ENCODE measurements at places on chromosomes 1 and 21. TPM values are rescaled to one million over a fixed set of nuclear protein-coding genes. Genes with fewer than 3 reads are reported as not detected.

GRCh38 chr1:244576259-244576892 lies 76.5 kb upstream of the DESI2 start:
- no peak for DNase-seq

DNA sequence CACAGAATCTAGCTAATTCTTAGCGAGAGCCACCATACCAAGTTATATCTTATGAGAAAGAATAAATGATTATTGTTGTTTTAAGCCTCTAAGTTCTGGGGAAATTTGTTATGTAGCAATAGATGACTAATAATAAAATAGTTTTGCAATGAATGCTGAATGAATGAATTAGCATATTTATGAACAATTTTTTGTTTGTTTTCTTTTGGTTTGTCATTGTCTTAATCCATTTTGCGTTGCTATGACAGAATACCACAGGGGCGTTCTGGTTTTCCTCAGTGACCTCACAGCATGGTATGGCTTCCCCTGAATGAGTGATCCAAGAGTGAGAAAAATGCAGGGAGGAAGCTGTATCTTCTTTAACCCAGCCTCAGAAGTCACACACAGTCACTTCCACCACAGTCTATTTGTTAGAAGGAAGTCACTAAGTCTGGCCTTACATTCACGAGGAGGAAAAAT lies 53.8 kb upstream of the HPDL start:
- no peak for DNase-seq

- peak; percentile 65 for DNase-seq
Measured at GRCh38 chr1:234608911-234609690, 877 bp downstream of the IRF2BP2 start.

- peak; percentile 48 for DNase-seq
Measured at GRCh38 chr1:66262208-66262963, 271.6 kb upstream of the SGIP1 start.

DNA sequence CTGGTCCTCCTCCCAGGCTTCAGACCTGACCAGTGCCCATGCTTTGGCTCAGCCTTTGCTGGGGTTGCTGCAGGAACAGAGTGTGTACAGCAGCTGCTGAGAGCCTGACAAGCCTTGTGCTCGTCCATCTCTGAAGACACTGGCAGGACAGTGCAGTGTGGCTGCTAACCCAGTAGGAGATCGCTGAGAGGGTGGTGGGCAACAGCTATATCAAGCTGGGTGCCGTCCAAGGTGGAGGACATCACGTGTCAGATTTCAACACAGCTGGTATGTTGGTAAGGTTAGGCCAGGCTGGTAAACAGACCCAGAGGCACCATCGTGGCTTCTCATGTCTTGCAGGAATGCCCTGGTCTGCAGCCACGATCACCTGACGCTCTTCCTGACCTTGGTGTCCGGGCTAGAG lies 17.9 kb upstream of the SLC25A34 start:
- DNase-seq, result peak; percentile 47

GRCh38 chr1:244304156-244304555 lies 147.6 kb downstream of the ADSS2 start:
- no peak for DNase-seq

DNA sequence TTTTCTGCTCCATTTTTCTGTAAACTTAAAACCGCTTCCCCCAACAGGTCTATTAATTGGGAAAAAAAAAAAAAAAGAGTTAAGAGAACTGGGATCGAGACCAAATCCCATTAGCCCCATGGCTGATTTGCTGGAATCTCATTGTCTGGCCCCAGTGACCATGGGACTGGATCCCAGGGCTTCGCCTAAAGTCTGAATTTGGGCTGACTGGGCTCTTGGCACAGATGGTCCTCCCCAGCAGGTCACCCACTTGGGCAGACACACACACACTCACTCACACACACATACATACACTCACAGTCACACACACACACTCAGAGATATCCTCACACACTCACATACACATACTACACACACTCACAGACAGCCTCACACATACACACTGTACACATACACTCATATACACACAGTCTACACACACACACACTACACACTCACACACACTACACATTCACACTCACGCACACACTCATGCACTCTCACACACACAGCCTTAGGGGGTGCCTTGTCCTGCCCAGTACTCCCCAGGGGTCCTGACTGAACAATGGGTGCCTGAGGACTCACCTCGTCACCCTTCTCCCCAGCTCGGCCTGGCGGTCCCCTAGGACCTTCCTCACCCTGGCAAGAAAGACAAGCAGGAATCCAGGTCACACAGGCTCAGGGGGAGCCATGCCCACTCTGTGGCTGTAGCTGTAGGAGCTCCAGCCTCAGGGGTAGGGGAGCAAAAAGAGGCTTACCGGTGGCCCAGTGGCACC lies 7.5 kb downstream of the COL9A2 start:
- no peak for DNase-seq

DNA sequence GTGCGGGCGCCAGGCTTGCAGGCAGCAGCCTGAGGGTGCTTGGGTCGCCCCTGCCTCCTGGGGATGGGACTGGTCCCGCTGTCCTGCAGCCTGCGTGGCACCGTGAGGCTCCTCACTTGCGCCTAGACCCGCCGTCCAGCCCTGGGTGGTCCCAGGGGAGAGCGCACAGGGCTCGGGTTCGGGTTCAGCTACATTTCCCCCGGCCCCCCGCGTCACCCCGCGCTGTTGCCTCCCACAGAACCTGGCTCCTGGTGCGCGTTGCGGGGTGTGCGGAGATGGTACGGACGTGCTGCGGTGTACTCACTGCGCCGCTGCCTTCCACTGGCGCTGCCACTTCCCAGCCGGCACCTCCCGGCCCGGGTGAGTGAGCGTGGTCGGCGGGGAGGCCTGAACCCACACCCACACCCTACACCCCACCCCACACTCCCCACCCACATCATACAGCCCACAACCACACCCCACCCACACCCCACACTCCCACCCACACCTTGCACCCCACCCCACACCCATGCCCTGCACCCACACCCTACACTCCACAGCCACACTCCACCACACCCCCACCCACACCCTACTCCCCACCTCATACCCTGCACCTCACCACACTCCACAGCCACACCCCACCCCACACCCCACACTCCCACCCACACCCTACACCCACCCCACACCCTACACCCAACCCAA lies 6.2 kb upstream of the PFKL start:
- DNase-seq, result peak; percentile 11

The RPRD2 gene
- total RNA-seq, result 30.2 TPM

DNA sequence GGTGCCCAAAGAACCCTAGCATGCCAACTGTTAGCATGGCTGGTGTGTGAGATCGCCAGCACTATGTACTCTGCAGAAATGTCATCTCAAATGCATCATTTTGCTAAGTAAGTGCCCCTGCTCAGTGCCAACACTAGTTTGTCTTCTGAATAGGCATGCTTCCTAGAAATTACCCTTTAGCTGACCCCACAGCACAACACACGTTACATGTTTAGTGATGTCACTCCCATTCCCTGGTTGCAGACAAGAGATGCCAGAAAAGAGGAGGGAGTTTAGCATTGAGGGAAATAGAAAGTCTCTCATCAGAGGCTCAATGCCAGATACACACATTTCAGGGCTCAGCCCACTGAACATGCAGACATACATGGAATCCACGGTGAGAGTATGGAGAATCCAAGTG lies 9.3 kb upstream of the ST6GALNAC3 start:
- no peak for DNase-seq

GRCh38 chr21:38039841-38040240 lies 123.6 kb upstream of the KCNJ6 start:
- DNase-seq, result no peak

GRCh38 chr1:4303303-4303702 lies 351.1 kb upstream of the AJAP1 start:
- no peak for DNase-seq

DNA sequence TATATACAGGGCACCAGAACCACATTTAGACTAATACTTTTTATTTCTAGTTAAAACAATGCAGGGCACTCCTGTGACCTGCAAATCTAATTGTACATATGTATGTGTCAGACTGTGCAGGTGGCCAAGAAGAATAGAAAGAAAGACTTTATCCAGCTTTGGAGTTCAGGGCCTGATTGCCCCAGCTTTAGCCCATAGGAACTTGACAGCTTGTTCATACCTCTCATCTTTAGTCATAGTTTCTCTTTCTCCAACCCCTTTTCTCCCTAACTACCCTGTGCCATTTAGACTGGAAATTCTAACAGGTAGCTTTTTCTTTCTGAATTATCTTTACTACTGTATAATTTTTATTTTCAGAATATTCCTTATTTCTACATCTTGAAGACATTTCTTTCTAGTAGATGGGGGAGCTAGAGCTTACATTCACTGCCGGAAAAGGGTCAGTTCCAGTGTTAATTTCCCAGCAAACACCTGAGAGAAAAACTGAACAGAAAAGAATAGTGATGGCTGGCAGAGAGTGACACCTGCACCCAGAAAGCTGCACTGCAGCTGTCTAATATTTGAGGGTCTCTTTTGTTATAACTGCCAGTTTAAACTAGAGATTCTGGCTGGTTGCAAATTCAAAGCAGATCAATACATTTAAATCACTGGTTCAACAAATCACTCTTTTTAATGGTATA lies 8.4 kb downstream of the YBX1 start:
- DNase-seq, result no peak

- no peak for DNase-seq
Measured at GRCh38 chr1:77401384-77401783, 119.6 kb downstream of the AK5 start.

- DNase-seq, result peak; percentile 83
Measured at GRCh38 chr1:93680420-93681100, 1.1 kb downstream of the BCAR3 start.

DNA sequence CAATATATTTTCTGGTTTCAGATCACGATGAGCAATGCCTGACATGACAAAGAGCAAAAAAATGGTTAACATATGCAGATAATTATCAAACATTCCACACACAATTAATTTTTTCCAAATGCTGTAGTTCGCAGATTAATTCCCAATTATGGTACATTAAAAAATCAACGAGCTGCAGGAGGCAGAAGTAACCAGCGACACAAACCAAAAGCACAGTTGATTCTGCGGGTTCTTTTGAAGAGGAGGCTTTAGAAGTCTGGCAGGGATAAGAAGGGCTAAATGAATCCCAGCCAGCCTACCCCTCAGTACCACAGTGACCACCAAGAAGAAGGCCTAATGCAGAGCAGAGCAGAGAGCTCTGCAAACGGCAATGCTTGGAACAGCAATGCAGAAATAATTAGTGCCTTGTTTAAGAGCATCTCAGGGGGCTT lies 17.0 kb upstream of the KNCN start:
- DNase-seq, result no peak

The RAB42 gene
- 0.73 TPM for total RNA-seq

The UQCRH gene
- total RNA-seq, result 400 TPM

The TLCD4 gene
- total RNA-seq, result 23.4 TPM

The AK5 gene
- total RNA-seq, result 0.30 TPM

- DNase-seq, result no peak
Measured at GRCh38 chr1:206573762-206574161, 38.5 kb downstream of the EIF2D start.

The FOXD3 gene
- 0.64 TPM for total RNA-seq

The SH3BGR gene
- total RNA-seq, result 167 TPM

The VANGL2 gene
- total RNA-seq, result 0.74 TPM

DNA sequence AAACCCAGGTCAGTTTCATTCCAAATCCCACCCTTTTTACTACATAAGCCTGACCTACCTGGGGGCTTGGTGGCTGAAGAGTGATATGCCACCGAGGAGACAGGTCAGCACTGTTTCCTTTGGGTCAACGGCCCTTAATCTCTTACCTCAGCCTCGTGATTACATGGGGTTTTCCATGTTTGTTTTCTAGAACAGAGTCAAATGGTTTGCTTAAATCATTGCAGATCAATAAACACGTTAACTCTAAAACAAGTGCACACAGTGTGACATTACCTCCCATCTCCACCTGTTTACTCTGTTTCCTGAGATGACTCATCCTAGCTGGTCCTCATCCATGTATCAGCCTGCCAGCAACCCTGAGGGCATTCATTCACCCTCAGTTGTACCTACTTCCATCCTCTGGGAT lies 40.8 kb upstream of the TP53BP2 start:
- no peak for DNase-seq

DNA sequence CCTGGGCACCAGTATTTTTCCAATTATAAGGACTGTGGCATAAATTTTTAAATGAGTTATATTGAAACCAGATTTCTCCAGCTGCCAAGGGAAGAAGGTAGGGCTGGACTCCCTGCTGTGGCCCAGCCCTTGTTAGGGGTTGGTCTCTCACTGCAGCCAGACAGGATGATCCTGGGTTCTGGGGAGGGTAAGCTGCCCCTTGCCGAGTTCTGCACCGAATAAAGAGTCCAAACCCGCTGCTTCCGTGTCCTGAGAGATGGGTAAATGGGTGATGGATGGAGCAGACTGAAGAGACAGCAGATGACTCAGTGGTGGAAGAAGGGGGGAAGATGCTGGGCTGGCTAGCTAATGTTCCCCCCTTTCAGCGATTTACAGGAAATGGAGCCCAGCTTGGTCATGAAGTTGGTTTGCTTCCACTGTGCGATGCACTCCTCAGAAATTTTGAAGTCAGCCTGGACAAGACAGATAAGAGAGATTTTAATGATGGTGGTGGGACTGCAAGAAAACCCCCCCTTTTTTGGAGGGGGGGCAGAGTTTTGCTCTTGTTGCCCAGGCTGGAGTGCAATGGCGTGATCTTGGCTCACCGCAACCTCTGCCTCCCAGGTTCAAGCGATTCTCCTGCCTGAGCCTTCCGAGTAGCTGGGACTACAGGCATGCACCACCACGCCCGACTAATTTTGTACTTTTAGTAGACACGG lies 41.4 kb downstream of the YARS1 start:
- DNase-seq, result peak; percentile 14

The NEK7 gene
- total RNA-seq, result 61.3 TPM

DNA sequence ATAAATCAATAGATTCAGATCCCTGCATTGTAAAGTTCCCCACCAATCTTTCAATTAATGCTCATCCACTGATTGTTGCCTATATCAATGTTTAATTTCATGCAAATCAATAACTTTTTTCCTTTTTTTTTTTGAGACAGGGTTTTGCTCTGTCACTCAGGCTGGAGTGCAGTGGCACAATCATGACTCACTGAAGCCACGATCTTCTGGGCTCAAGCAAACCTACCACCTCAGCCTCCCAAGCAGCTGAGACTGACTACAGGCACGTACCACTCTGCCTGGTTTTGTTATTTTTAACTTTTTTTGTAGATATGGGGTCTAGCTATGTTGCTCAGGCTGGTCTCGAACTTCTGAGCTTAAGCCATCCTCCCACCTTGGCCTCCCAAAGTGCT lies 25.7 kb downstream of the DIO1 start:
- DNase-seq, result no peak

DNA sequence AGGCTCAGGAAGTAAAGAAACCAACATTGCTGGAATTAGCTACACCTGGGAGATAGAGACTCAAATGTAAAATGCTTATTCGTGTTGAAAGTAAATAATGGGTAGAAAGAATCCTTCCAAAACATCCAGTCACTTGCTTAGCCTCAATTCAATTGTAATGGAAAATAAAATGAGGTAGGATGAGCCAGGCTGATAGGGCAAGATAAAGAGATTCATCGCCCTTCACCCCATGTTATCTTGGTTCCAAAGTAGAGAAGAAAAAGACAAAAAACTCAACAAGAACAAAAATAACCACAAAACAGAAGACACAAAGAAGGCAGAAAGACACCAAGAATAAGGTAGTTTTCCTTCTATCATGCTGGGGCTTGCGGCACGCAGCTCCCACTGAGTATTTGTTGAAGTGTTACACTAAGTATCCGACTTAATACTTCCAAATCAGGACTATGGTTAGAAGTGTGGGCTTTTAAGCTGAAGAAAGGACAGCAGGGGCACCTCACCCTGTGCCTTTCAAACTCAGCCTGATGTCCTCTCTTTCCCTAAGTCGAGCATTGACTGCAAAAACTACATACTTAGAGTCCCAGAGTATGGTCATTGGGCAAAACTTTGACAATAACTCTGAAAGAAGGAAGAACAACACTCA lies 202.1 kb downstream of the VAV3 start:
- DNase-seq, result no peak
